ENCODE measurements at places on chromosomes 2 and 18.

GRCh38 chr2:111618226-111618977 is 265.6 kb downstream of the ANAPC1 start:
- no peak for DNase-seq

GRCh38 chr2:9644021-9644420 is 13.2 kb upstream of the YWHAQ start:
- no peak for DNase-seq

DNA sequence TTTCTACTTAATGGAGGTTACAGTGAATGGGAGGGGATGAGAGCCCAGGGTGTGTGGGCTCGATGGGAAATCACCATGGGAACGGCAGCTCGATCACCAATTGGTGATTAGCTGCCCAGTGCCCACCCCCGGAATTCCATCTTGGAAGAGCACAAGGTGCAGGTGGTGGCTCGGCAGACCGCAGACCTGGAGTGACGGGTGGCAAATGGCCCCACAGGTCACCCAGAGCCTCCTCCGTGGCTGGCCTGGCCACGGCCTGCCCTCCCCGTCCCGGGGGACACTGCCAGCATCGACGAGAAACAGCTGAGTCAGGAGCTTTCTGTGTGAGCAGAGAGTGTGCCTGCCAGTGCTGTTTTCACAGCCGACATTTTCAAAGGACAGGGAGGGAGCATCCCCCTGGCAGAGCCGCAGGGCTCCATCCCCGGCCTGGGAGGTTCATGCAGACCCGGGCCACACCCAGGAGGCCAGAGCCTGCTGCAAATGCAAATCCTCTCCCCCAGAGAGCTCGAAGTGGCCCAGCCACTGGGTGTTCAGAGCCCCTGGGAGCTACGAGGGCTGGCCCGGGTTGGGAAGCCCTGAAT is 176.4 kb upstream of the MYT1L start:
- DNase-seq, result no peak

DNA sequence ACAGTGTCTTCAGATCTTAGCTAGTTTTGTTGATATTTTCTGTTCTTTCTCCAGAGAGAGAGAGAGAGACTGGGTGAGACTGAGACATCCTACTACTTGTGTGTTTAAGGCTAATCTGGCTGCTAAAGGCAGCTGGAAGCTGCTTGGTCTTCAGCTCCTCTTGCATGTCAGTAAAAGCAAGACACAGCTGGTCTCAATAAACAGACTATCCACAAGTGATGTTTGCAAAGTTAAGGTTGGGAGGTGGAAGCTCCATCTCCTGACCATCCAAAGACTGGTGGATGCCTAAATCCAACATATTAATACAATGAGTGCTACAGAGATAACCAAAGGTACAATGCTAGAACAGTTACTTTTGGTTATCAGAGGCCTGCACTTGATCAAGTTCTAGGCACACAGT is 17.8 kb downstream of the ERFE start:
- DNase-seq, result no peak

DNA sequence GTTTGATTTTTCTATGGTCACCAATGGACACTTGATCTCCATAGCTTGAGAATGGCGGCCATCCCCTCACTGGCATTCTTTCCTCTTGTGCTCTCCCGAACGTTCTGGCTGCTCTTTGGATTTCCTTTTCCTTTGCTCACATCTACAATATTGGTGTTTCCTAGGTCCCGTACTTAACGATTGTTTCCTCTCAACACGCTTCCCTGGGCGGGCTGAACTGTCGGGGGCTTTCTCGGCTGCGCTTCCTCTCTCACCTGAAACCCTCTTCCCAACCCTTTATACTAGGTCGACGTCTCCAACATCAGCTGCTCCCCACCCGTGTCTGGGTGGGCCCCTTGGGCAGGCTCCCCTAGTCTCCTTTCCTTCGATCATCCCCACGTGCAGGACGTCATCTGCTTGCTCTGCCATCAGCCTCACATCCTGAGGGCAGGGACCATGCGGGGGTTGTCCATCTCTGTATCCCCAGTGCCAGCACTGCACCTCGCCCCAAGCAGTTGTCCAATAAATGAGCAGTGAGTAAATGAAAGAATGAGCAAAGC is 634 bp upstream of the DIS3L2 start:
- DNase-seq, result no peak

GRCh38 chr18:32958746-32959145 is 185.9 kb upstream of the KLHL14 start:
- DNase-seq, result no peak

GRCh38 chr2:84880395-84880644 is 564 bp downstream of the TRABD2A start:
- DNase-seq, result no peak

DNA sequence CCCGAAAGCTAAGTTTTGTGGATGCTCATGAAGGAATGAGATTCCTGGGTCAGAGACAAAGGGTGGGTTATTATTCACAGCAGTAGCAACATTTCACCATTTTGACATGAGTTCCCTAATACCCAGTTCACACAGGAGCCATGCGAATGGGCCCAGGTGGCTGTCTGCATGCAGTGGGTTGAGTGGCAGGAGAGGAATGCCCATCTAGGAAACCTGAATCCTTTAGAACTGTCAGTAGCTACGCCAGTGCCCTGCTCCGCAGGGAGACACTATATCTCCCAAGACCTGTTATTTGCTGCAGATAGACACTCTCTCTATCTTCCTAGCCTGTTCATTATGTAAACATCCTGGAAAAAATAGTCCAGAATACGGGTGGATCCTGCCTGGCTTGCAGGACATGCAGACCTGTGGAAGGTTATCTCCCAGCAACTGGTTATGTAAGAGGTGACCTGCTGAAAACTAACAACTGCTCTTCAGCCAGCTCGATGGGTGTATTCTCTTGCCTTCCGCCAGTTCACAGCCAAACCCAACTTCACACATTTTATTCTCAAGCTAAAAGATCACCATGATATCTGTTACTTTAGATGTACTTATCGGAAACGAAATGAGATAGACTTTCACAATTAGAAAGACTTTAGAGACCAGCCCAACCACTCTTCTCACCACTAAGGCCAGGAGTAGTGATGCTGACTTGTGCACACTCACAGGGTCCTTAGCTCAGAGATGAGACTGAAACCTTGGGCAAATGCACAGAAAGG is 59.1 kb downstream of the MBP start:
- DNase-seq, result no peak

DNA sequence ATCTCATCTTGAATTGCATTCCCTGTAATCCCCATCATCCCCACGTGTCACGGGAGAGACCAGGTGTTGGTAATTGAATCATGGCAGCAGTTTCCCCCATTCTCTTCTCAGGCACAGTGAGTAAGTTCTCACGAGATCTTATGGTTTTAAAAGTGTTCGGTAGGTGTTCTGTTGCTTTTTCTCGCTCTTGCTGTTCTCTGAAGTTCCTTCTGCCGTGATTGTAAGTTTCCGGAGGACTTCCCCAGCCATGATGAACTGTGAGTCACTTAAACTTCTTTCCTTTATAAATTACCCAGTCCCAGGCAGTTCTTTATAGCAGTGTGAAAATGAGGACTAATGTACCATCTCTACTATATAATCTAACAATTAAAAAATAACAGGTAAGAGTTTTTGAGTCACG is 409.9 kb upstream of the NRXN1 start:
- DNase-seq, result no peak

DNA sequence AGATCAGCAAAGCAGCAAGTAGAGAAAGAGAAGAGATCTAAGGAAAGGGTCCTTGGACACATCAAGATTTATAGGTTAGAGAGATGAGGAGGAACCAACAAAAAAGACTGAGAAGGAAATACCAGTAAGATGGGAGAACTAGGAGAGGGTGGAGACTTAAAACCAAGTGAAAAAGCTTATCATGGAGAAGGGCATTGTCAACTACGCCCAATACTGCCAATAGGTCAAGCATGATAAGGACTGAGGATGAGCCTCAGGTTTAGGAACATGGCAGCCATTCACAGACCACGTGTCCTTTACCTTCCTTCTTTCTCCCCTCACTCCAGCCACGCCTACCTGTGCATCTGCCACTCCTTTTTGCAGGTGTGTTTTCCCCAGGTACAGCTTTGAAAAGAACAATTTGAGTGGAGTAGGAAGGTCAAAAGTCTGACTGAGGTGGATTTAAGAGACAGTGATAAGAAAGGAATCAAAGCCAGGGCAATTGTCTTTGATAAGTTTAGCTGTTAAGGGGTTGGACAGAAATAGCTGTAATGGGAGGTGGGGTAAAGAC is 238.7 kb downstream of the STK39 start:
- no peak for DNase-seq

GRCh38 chr2:128329607-128330006 is 10.9 kb upstream of the HS6ST1 start:
- no peak for DNase-seq

GRCh38 chr2:18506883-18507509 is 53.5 kb downstream of the RDH14 start:
- DNase-seq, result no peak

DNA sequence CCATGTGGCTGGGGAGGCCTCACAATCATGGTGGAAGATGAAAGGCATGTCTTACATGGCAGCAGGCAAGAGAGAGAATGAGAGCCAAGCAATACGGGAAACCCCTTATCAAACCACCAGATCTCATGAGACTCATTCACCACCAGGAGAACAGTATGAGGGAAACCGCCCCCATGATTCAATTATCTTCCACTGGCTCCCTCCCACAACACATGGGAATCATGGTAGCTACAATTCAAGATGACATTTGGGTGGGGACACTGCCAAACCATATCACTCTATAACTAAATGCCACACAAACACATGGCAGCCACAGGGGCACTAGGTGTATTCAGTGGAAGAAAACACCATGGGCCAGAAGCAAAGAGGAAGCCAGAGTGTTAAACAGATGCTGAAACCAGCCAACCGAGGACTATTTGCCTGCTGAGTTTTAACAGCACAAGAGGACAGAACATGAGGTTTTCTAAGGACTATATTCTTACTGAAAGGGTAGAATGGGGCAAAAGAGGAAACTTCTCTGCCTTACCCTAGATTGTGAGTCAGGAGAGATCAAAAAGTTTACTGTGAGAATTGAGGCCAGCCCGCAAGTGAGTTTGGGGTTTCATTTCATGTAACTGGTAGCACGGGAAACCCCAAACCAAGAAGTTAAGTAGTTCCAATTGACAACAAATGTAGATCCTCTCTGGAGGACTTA is 49.2 kb downstream of the SIGLEC15 start:
- DNase-seq, result no peak

GRCh38 chr2:177740700-177741099 is 331.9 kb downstream of the PDE11A start:
- no peak for DNase-seq

DNA sequence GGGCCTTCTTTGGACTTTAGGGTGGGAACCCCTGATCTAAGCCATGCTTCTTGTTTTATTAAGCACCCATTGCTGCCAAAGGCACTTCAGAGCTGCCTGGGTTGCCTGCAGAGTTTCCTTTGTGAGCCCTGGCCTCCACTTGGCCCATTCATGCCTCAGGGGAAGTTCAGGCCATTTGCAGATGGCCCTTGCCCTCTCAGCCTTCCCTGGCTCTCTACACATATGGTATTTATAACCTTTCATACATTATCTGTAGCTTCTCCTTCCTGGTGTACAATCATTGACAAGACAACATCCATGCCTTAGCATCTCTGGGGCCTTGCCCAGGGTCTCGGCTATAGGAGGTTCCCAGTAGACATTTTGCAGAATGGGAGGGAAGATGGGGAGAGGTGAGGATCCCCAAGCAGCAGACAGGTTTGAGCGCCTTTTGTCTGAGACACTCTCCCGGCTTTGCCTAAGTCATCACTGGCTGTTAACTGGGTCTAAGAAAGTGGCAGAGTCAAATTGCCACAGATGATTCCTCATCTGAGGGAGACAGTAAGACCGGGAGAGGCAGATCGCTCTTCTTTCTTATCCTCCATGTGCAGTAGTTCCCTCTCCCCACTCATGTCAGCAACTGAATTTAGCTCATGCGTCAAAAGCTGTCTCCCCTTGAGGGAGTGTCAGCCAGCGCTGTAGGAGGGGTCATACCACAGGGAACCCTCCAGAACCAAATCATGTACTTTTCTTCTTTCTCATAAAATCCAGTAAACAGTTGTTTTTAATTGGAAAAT is 2.7 kb downstream of the EHD3 start:
- DNase-seq, result no peak

GRCh38 chr18:42211201-42211600 is 256.2 kb downstream of the PIK3C3 start:
- no peak for DNase-seq

DNA sequence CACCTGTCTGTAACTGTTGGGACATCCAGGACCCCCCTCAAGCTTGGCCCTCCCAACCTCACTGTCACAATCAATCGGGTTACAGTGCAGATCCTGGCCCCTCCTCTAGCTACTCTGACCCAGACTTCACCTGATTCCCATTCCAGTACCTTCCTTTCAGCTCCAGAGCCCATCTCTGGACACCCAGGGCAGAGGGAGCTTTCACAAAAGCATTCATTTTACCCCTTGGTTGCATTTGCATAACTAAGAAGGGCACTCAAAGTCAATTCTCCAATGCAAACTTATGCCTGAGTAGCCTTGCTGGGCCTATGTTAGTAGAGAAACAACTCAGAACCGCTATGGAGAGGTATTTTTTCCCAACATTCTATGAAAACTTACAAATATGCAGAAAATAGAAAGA is 7.4 kb downstream of the ZAP70 start:
- no peak for DNase-seq

GRCh38 chr18:13354402-13354801 is 135.8 kb downstream of the LDLRAD4 start:
- no peak for DNase-seq

GRCh38 chr18:56469582-56469981 is 168.8 kb downstream of the TXNL1 start:
- DNase-seq, result no peak

- no peak for DNase-seq
Observed at GRCh38 chr18:10420561-10421352, 33.7 kb upstream of the APCDD1 start.

DNA sequence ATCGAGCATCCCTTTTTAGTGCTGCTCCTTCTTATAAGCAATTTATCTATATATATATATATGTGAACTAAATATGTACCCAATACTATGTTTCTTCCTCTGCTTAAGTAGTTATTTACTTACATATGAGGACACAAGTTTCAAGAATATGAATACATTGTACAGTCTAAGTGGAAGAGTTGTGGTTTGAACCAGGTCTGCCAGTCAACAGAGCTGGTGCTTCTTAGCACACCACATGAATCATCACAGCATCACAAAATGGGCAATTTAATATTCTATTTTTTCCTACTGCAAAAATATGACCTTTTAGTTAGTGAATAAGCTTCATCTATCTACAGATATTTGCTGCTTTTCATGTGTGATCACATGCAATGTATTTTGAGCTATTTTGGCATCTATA is 64.4 kb upstream of the SPAG16 start:
- no peak for DNase-seq

DNA sequence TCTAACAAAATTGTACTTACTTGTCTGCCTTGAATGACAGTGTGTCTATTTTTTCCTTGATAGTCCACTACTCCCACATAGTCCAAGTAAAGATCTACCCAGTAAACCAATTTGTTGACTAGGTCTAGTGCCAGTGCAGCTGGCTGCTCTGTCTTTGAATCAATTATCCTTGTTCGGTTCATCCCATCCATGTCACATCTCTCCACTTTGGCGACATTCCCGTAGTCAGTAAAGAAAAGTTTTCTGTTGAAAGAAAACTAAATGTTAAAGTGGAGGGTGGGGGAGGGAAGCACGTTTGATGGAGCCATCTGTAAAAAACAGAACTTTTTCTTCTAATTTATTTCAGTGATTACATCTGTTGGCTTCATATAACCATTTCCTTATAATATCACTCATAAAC is 1068.8 kb downstream of the LRP1B start:
- DNase-seq, result no peak

- DNase-seq, result no peak
Observed at GRCh38 chr2:154588838-154589237, 109.7 kb upstream of the KCNJ3 start.

GRCh38 chr2:237200462-237200861 is 114.8 kb downstream of the COPS8 start:
- no peak for DNase-seq

- no peak for DNase-seq
Observed at GRCh38 chr2:74440378-74441169, 1.2 kb downstream of the RTKN start.
